ENCODE measurements at places on chromosomes 4 and X.

DNA sequence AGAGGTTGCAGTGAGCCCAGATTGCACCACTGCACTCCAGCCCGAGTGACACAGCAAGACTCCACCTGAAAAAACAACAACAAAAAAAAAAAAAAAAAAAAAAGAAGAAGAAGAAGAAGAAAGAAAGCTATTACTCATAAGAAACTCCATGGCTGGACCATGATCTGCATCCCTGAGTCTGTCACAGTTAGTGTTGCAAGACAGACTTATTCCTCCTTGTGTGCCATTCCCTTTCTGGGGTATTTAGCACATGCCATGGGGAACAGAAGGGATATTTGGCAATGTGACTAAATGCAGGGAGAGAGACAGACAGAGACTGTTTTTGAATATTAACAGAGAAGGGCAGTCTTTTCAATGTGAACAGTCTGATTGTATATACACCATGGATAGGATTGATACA is 16.7 kb upstream of the PDS5A start:
- no peak for DNase-seq

DNA sequence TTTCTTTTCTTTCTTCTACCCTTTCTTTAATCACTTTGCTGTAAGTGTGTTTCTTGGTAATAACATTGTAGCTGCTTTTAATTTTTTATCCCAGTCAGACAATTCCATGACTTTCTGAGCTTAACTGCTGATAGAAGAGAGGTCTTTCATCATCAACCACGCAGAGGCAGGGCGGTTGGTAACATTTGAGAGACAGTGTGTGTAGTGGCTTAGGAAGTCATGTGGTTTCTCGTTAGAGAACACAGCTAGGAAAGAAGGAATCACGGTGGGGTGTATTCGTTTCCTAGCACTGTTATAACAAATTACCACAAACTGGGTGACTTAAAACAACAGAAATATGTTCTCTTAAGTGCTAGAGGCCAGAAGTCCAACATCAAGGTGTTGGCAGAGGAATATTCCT is 11.5 kb downstream of the PRPS2 start:
- DNase-seq = no peak

DNA sequence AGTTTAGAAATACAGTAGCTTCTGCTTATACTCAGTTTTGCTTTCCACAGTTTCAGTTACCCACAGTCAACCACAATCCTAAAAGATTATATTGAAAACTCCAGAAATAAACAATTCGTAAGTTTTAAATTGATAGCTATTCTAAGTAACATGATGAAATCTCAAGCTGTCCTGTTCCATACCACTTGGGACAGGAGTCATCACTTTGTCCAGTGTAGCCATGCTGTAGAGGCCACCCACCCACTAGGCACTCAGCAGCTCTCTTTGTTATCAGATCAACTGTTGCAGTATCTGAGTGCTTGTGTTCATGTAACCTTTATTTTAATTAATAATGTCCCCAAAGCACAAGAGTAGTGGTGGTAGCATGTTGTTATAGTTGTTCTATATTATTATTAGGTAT is 117.5 kb upstream of the IQCM start:
- no peak for DNase-seq

DNA sequence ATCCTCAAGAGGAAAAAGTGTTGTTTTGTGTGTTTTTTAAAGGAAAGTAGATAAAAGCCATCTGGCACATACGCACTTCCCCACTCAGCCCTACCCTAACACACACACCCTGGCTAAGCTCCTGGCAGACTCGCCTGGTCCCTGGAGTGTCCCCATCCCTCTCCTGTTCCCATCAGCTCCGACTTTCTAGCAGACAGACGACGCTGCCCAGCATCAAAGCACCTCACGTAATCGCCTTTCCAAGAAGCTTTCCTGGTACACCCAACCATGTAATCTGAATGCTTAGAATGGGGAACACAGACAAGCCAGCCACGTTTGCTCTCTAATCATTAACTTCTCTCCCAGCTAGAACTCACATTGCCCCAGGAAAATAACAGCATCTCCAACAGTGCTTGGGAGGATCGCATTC is 116.2 kb downstream of the AFAP1 start:
- DNase-seq = no peak

DNA sequence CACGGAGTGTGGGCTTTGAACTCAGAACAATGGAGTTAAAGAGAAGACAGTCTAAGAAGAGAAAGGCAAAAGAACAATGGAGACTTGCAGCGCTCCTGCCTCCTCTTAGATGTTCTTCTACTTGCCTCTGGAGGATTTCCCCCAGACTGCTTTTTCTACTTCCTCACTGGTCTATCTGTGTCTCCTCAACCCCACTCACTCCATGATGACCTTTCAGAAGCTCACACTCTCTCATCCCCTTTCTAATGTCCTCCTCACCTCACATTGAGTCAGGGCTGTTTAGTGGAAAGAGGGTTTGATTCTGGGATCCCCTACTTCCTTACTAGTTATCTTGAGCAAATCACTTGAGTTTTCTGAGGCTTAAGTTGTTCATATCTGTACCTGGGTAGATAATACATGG is 12.2 kb upstream of the HERC6 start:
- DNase-seq = no peak

- peak; percentile 78 for DNase-seq
Measured at GRCh38 chr4:10942156-10942555, 257.6 kb upstream of the CLNK start.

DNA sequence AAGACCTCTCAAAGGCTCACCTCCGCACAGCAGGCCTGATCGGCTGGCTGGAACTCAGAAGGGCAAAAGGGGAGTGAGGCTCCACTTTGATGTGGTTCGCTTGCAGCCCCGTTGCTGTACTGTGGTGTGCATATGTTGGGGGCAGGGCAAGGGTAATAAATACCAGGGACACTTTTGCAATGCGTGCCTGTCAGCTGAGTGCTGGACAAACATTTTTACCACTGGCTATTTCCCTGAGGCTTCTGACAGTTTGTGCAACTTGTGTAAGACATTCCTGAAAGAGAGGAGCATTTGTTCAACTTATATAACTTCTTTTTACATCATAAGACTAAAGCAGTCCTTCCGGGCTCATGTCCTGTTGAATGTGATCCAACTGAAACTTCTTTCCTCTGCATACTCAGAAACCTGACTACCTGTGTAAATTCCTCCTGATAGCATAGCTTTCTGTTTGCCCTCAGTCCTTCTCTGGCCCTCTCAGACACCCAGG is 82.3 kb downstream of the SPRY1 start:
- DNase-seq = peak; percentile 59

GRCh38 chr4:160180211-160180610 is 1077.3 kb downstream of the RAPGEF2 start:
- peak; percentile 91 for DNase-seq
